ENCODE measurements at places on chromosomes 6 and 20.

DNA sequence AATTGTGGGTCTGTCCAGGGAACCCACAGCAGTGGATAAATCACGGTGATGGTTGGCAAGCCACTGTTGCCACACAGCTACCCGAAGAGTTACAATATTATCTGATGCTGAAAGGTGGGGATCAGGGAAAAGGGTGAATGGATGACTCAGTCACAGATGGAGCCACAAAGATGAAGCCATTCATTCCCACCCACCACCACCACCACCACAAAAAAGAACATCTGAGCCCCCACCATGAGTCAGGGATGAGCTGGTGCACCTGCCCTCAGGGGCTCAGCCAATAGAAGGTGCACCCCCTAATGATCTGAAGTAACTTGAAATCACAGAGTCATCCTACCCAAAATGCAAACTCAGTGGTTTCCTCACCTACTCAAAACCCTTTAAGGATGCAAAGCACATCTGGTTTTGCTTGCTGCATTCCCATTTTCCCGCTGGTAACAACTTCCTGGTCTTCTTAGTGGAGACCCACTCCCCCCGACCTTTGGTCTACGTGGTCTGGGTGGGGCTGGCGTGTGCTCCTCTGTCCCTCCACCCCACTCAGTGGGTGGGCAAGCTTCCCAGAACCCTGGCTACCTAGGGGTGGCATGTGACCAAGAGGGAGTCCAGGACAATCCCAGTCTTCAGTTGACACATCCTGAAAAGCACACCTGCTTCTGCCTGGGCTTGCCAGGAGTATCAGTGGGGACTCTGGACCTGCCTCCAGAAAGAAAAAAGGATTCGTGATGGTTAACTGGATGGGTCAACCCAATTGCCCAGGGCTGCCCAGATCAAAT, 125.5 kb downstream of the ANKRD60 start:
- DNase-seq: no peak

GRCh38 chr6:25202504-25202903, 76.7 kb upstream of the CARMIL1 start:
- no peak for DNase-seq

- no peak for DNase-seq
These were observed 788.5 kb downstream of the C6orf118 start for GRCh38 chr6:164520916-164521315.

DNA sequence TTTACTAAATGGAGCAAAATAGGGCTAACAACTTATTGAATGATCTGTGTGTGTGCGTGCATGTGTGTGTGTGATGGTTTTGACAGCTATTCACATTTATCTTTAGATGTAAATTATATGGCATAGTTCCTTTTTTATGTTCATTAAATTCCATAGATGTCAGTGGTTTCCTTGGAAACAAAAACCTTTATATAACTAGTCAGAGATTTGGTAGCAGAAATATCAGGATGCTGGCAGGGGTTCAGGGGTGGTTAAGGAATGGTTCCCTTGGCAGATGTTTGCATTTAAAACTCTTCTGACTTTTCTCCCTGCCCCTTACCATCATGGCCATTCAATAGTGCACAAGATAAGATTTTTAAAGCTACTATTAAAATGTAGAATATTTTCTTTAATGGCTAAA, 256.6 kb downstream of the PLCB1 start:
- DNase-seq: no peak

DNA sequence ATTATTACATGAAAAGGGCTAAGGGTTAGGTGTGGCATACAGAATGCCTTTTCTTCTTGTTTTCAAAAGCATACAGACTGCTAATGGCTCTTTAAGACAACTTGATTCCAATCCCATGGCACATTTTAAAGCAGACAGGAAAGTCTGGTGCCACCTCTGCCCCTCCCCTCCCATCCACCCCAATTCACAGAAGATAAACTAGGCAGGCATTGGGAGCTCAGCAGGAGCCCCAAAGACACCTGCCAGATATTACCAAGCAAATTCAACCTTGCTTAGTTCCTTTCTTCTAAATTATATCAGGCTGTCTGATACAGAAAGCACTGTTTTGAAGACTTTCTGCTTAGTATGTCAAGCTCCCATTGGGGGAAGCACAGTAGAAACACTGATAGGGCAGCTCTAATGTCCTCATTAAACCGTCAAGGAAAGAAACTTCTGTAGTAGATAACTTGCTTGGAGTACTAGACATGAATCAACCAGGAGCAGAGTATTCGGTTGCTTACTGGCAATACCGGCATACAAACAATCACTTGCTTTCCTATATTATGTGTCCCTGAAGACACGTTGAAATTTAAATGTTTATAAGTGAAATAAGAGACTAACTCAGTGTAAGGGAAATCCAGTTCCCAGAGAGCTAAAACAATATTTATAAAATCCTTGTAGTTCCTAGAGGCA, 13.0 kb downstream of the SESN1 start:
- DNase-seq: no peak

All from stimulated activated CD8-positive, alpha-beta memory T cell treated with anti-CD3 and anti-CD28 coated beads, Interleukin-4, amount 100 ng/mL, for 1 hour (primary cell).